T-helper 2 cell treated with Interferon-gamma antibody and Interleukin-4, amounts not matched to agents 5 μg/mL and 100 μg/mL, for 36 hours (primary cell): ENCODE measurements at places on chromosomes 12 and 14.

- DNase-seq, result no peak
Observed at GRCh38 chr12:116135209-116135930, 142.1 kb downstream of the MED13L start.

GRCh38 chr12:120761519-120761934 lies 35.9 kb downstream of the ACADS start:
- no peak for DNase-seq

- no peak for DNase-seq
Observed at GRCh38 chr12:73181244-73181643, 909.1 kb downstream of the TRHDE start.

- DNase-seq, result no peak
Observed at GRCh38 chr14:23816371-23816770, 137.2 kb upstream of the DHRS4 start.

DNA sequence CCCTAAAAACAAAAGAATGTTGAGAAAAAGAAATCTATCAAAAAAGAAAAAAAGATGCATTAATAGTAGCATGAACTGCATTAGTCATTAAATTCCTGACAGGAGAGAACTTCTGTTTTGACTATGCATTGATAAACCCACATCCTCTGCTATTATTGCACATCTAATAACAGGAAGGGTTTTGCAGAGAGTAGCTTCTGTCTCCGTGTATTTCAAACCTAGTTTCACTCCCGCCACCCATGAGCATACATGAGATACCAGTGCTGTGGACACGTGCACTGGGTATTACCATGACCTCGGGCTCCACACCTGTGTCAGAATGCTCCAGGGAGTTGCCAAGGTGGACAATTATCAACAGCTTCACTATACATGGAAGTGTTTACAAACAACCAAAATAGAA lies 449.1 kb upstream of the SOX5 start:
- no peak for DNase-seq

DNA sequence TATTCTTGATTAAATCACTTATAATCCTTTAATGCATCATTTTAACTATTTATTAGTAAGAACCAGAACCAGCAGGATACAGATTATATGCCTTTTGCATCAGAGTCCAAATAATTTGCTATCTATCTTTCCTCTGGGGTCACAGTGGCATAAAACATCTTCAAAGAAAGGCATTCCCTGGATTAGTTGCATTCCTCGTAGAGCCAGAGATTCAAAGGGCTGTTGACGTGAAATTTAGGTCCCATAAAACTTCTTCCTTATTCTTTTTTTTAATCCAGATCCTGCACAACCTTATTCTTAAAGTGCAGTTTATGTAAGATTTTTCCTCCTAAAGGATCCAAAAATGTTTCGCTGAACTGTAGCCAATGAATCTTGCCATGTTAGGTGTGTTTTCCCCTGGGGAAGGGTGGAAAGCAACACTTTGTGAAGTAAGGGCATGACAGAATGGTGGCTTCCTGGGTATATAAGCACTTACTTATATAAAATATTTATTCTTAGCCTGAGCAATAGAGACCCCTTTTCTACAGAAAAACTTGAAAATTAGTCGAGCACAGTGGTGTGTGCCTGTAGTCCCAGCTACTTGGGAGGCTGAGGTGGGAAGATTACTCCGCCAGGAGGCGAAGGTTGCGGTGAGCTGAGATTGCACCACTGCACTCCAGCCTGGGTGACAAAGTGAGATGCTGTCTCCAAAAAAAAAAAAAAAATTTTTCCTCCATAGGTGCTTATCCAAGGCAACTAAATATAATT lies 208.7 kb downstream of the PCNX1 start:
- DNase-seq, result no peak

DNA sequence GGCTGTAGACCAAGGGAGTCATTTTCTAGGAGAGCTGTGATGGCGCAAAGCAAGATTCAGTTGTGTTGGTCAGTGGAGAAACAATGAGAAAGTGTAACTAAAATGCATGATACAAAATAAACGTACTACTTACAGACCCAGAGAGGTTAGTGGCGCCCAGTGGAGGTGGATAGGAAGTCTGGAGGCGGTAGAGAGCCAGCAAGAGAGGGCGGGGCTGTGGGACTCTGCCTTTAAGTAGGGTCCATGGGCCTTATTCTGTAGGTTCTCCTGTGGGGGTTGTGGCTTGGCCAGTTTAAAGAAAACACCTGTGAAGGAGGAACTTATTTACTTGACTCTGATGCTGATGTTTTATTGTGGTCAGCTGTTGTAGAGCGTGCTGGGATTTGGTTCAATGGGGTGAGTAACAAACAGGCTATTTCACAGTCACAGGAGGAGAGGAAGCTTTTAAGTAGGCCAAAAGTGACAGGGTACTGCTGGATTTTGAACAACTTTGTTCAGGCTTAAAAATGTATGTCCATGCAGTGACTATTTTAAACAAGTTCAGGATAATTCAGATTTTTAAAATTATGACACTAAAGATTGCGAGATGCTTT lies 1097.7 kb downstream of the TMTC2 start:
- no peak for DNase-seq

DNA sequence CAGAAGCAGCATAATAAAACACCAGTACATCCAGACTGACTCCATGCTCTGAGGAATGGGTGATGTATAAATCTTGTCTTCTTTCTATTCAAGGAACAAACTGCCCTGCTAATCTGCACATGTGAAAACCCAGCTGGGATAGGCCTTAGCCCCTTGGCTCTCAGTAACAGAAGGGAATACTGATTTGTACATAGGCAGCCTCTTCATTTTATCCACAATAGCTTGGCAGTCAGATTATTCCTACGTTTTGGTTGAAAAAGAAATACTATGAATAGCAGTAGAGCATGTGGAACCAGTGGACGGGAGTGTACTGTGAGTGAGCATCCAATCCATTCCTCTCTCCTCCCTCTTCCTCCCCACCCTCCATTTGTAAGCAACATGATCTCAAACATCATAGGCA lies 113.5 kb upstream of the ARHGAP5 start:
- DNase-seq, result no peak

- no peak for DNase-seq
Observed at GRCh38 chr14:42806909-42807315, 1200.2 kb downstream of the LRFN5 start.

- DNase-seq, result no peak
Observed at GRCh38 chr14:21534576-21534975, 8.4 kb upstream of the SALL2 start.
